ENCODE measurements at places on chromosomes 6 and 20.
A peak's percentile ranks its signal among the peaks of the same experiment; 100 is the strongest.

GRCh38 chr6:37514837-37515236 lies 15.1 kb upstream of the CCDC167 start:
- no peak overlapping the region for H3K4me3 ChIP-seq
- no peaks in the 10 kb centered on the region for H3K36me3 ChIP-seq
- DNase-seq: no peak

DNA sequence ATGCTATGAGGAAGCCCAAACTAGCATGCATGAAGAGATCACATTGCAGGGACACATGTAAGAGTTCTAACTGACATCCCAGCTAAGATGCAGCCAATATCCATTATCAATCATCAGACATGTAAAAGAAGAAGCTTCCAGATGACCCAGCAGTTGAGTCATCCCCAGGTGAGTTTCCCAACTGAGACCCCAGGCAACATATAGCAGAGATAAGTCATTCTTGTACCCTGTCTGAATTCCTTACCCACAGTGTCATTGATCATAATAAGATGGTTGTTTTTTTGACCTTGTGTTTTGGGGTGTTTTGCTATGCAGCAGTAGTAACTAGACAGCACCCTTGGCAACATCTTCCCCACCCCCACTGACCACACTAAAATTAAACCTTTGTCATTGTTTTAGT lies 18.9 kb downstream of the SIRPD start:
- no peak overlapping the region for H3K4me3 ChIP-seq
- no peaks in the 10 kb centered on the region for H3K27me3 ChIP-seq
- H3K36me3 ChIP-seq: no peaks in the 10 kb centered on the region
- DNase-seq: no peak
- no peak overlapping the region for H3K27ac ChIP-seq
- peaks cover 38% of the 10 kb centered on the region for H3K4me1 ChIP-seq

DNA sequence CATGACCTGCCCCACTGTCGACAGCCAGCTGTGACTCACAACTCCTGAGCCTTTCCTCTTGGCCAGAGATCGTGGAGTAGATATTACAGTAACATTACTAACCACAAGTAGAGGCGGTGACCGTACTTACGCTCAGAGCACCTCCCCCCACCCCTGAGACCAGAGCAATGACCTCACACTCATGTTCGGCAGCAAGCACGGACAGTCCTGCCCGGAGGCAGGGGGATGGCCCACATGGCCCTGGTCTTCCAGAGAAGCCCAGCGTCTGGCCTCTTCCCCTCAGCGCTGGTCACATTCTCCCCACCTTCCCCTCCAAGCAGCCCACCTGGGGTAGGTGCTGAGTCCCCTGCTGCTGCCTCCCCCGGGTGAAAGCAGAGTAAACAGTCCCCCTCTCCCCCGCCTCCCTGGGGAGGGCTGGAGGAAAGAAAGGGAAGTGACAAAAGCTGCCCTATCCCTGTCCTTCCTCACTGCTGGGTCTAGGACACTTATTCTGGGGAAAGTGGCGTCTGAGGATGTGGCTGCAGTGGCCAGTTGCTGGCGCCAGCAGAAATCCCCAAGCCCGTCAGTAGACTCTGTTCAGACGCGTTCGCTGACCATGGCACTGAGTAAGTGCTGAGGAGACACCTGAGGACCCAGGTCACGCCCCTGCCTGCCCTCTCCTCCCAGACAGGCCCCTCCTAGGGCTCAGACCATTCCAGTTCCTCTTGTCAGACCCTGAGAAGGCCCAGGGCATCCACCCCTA lies 68.5 kb downstream of the MRPL14 start:
- no peak overlapping the region for H3K27ac ChIP-seq
- DNase-seq: no peak
- H3K36me3 ChIP-seq: no peaks in the 10 kb centered on the region
- no peaks in the 10 kb centered on the region for H3K4me1 ChIP-seq
- peaks cover 13% of the 10 kb centered on the region for H3K27me3 ChIP-seq
- H3K4me3 ChIP-seq: no peak overlapping the region

- H3K4me1 ChIP-seq: no peaks in the 10 kb centered on the region
- H3K27ac ChIP-seq: no peak overlapping the region
- no peak for DNase-seq
- H3K27me3 ChIP-seq: no peaks in the 10 kb centered on the region
- no peaks in the 10 kb centered on the region for H3K36me3 ChIP-seq
Measured at GRCh38 chr6:44730771-44731391, 343.4 kb downstream of the CDC5L start.

- no peak for DNase-seq
- no peak overlapping the region for H3K27ac ChIP-seq
Measured at GRCh38 chr6:89311853-89312531, 3.1 kb downstream of the GABRR2 start.

- DNase-seq: no peak
- no peak overlapping the region for H3K4me3 ChIP-seq
- no peak overlapping the region for H3K27ac ChIP-seq
- no peaks in the 10 kb centered on the region for H3K36me3 ChIP-seq
Measured at GRCh38 chr6:6581054-6581453, 7.5 kb upstream of the LY86 start.

DNA sequence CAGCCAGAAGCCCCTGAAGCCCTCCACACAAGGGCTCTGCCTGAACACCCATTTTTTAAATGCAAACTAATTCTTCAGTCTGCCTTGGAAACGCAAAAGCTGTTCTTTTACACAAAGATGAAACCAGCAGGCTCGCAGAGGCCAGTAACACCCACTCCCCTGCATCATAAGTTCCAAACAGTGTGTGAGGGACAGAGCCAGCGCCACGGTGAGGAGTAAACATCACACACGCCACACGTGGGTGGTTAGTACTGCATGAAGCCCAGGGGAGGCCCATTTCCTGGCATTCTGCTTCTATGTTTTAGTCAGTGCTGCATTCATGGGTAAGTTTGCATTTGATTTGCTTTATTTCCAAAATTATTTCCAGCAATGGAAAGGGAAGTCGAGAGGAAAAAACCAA lies 217.7 kb upstream of the RIN2 start:
- H3K27ac ChIP-seq: no peak overlapping the region
- H3K4me1 ChIP-seq: no peaks in the 10 kb centered on the region
- H3K36me3 ChIP-seq: no peaks in the 10 kb centered on the region
- no peak for DNase-seq
- H3K4me3 ChIP-seq: no peak overlapping the region
- no peaks in the 10 kb centered on the region for H3K27me3 ChIP-seq

DNA sequence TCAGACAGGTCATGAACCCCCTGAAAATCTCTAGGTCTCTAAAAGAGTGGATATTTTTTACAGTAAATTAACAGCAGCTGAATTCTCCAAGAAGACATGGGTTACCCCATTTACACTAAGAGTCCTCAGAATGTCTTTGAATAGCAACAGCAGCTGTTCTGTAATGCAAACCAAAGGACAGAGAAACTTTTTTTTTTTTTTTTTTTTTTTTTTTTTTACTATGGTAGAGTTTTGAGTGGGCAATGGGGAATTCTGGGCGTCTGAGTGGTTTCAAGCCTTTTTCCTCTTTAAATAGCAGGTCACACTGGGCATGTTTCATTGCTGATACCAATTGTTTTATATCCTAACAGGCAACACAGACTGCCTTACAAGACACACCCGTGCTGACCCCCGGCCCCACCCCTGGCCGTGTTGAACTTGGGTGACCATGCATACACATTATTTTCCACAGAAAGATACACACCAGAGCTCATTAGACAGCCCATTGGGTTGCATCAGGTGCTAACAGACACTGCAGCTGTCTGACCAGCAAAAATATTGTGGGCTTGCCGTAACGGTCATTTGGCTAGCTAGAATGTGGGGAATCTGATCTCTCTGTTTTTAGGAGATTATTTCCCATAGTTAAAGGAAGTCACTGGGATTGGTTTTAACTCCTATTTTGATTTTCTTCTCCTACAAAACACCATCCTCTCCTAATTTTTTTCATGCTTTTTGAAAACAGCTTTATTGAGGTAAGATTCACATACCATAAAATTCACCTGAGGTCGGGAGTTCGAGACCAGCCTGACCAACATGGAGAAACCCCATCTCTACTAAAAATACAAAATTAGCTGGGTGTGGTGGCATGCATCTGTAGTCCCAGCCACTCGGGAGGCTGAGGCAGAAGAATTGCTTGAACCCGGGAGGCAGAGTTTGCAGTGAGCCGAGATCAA lies 26.7 kb upstream of the IRF4 start:
- H3K4me3 ChIP-seq: no peak overlapping the region
- DNase-seq: no peak
- H3K36me3 ChIP-seq: no peaks in the 10 kb centered on the region
- H3K27me3 ChIP-seq: no peaks in the 10 kb centered on the region

GRCh38 chr6:1942834-1943233 lies 302.6 kb downstream of the GMDS start:
- no peak overlapping the region for H3K4me3 ChIP-seq
- H3K27me3 ChIP-seq: no peaks in the 10 kb centered on the region
- DNase-seq: no peak
- no peaks in the 10 kb centered on the region for H3K36me3 ChIP-seq
- H3K4me1 ChIP-seq: no peaks in the 10 kb centered on the region
- no peak overlapping the region for H3K27ac ChIP-seq

GRCh38 chr20:32482442-32483261 lies 102.5 kb downstream of the NOL4L start:
- no peak overlapping the region for H3K27ac ChIP-seq
- H3K36me3 ChIP-seq: no peaks in the 10 kb centered on the region
- H3K4me3 ChIP-seq: peak overlapping the region; percentile 52
- H3K27me3 ChIP-seq: no peaks in the 10 kb centered on the region

- DNase-seq: no peak
- no peak overlapping the region for H3K27ac ChIP-seq
- H3K4me1 ChIP-seq: no peaks in the 10 kb centered on the region
- no peaks in the 10 kb centered on the region for H3K36me3 ChIP-seq
- H3K27me3 ChIP-seq: no peaks in the 10 kb centered on the region
- H3K4me3 ChIP-seq: no peak overlapping the region
Measured at GRCh38 chr6:137084090-137084489, 39.3 kb upstream of the IL20RA start.

GRCh38 chr6:33732385-33732784 lies 14.3 kb downstream of the IP6K3 start:
- peaks cover 5% of the 10 kb centered on the region for H3K4me1 ChIP-seq
- no peak for DNase-seq
- no peak overlapping the region for H3K4me3 ChIP-seq
- no peaks in the 10 kb centered on the region for H3K27me3 ChIP-seq

GRCh38 chr6:65191471-65191870 lies 515.6 kb downstream of the EYS start:
- no peaks in the 10 kb centered on the region for H3K4me1 ChIP-seq
- no peaks in the 10 kb centered on the region for H3K36me3 ChIP-seq
- H3K27me3 ChIP-seq: no peaks in the 10 kb centered on the region
- DNase-seq: no peak
- H3K4me3 ChIP-seq: no peak overlapping the region
- no peak overlapping the region for H3K27ac ChIP-seq

- no peak overlapping the region for H3K27ac ChIP-seq
- H3K27me3 ChIP-seq: no peaks in the 10 kb centered on the region
- H3K36me3 ChIP-seq: peaks cover 20% of the 10 kb centered on the region
Measured at GRCh38 chr6:15372932-15373331, 127.1 kb downstream of the JARID2 start.

Measured in B cell (primary cell).